ENCODE measurements at places on chromosomes 11 and 22.
A peak's percentile ranks its signal among the peaks of the same experiment; 100 is the strongest.

GRCh38 chr11:36403661-36404060 is 106.4 kb downstream of the TRAF6 start:
- DNase-seq: no peak

GRCh38 chr11:65381716-65382032 is 772 bp downstream of the SLC25A45 start:
- DNase-seq: peak; percentile 56

- DNase-seq: no peak
These were observed 6.5 kb downstream of the VSTM5 start for GRCh38 chr11:93843906-93844305.

DNA sequence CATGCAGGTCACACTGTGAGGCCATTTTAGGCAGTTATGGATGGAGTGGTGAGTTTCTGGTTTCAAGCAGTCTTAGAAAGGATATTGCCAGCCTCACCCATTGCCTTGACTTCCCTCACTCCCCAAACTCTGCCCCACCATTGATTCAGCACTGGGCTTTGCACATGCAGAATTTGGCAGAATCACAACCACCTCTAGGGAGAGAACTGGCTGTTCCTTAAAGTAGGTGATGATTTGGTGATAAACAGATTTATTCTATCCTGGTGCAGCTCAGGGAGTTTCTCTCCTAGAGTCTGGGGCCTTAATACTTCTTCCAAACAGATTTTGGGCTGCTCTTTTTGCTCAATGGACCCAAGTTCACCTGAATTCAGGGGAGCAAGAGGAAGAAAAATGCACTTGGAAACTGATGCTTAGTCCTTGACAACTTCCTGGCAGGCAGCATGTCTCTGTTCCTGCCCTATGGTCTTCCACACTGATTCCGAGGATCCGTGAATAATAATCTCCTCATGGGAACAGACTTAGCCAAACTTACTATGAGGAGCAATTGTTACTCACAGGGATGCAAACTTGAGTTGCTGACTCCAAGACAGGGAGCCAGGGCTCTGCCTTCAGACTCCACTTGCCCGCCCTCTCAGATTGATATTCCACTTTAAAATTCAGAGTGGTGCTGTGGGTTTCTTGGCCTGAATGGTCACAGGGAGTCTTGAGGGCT is 129.7 kb upstream of the PARVA start:
- DNase-seq: no peak

DNA sequence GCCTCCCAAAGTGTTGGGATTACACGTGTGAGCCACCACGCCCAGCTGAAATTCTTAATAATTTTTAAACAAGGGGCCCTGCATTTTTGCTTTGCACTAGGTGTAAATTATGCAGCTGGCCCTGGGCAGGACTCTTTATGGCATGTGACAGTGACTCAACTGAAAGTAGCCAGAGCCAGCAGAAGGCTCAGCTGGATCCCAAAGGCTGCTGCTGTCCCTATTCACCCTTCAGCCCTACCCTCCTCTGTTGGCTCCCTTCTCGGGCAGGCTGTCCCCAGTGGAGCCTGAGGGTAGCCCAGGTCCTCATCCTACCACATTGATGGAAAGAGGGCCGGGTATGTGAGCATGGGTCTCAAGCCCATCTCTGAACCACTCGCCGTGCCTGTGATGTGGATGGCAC is 45.6 kb downstream of the CD82 start:
- peak; percentile 37 for DNase-seq

DNA sequence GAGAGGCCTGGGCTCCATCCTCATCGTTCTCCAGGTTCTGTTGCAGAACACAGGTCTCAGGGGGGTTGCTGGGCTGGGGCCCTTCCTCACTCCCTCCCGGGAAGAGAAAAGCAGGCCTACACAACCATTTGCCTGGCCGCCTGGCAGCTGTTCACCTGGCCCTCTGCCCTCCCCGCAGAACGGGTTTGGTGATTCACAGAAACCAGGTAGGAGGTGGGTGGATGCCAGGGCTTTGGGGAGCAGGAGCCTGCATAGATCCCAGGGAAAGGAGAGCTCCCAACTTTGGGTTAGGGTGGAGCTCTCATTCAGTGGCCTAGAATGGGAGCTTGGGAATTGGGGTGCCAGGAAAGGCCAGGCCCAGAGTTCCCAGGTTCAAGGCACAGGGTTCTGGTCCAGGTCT is 995 bp downstream of the TMEM134 start:
- no peak for DNase-seq

DNA sequence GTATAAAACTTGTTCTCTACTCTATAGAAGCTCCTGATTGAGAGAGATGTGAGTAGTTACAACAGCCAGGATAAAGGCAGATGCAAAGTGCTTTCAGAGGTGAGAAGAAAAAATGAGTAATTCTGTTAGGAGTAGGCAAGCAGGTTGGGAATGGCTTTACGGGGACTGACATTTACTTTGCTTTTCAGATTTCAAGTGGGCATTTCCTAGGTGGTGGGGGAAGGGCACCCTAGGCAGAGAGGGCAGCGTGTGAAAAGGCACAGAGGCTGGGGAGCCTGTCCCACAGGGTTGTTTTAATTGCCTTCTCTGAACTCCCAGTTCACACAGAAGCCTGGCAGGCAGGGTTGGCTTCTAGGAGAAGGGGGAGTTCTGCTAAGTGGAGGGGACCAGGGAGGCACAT is 106.5 kb downstream of the NAV2 start:
- DNase-seq: no peak

DNA sequence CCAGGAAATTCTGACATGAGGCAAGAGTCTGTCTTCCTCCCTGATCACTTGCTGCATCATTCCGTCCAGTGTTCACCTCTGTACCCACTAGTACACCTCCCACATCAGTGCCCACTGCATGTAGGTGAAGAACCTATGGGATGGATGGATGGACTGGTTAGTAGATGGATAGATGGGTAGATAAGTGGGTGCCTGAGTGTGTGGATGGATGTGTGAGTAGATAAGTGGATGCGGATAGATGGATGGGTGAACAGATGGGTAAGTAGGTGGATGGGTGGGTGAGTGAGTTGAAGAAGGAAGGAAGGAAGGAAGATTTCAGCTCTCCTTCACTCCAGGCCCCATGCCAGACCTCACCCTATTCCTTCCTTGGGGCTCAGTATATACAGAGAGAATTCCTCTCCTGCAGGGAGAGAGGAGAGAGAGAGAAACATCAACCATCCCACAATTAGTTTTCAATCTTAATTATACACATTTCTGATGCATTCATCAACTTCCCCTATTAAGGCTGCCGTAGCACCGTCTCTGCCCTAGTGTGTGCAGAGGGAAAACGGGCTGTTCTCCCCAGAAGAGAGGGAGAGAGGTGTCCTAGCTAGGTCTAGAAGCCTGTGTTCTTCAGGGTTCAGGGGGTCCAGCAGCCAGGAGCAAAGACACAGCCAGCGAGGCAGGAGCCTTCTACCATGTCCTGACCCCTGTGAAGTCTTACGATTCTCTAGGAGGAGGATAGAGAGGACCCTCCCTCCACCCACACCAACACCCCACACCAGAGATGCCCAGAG is 125.3 kb downstream of the BUD13 start:
- no peak for DNase-seq

DNA sequence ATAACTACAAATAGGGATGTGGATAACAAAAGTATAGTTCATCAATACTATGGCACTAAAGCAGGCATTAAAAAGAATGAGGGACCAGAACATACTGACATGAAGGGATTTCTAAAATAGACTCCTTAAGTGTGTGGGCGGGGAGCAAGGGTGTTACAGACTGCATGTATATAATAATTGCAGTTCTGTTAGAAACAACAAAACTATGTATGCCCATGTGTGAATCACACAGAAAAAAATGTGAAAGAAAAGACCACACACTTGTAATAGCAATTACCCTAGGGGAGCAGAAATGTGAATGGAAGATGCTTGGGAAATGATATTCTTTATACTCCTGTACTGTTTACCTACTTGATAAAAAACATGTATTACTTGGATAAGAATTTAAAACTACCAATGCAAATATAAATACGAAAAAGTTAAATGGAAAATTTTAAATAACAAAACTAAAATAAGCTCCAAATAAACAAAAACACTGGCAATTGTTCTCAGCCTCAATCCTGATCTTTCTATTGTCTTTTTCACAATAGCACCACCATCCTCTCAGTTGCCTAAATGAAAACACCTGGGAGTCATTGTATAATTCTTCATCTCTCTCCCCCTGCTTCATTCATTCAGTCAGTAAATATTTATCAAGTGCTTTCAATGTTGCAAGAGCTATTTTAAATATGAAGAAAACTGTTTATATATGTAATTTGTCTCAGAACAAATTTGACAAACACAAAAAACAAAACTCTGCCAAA is 129.8 kb downstream of the FCHSD2 start:
- DNase-seq: peak; percentile 19

GRCh38 chr22:44697423-44698141 is 4.4 kb upstream of the PRR5 start:
- peak; percentile 85 for DNase-seq

GRCh38 chr11:42774567-42774966 is 537.2 kb upstream of the API5 start:
- no peak for DNase-seq

- DNase-seq: no peak
These were observed 13.2 kb downstream of the PPM1F start for GRCh38 chr22:21939461-21939913.

GRCh38 chr22:50125029-50125428 is 35.2 kb downstream of the MOV10L1 start:
- no peak for DNase-seq

DNA sequence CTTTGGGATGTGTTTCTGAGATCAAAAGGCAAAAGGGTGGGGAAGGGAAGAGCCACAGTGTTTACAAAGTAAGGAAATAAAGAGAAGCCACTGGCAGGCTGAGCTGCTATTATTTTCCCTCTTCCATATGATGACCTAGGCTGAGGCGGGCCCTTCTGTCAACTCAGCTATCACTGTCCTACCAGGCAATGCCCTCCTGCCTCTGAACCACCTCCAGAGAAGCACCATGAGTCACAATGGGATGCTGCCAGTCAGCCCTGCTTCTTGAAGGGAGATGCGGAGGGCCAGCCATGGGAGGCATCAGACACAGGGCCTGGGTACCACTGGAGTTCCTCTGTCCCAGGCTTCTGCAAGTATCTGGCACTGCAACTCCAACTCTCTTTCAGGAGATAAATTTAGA is 107.9 kb upstream of the BID start:
- no peak for DNase-seq

DNA sequence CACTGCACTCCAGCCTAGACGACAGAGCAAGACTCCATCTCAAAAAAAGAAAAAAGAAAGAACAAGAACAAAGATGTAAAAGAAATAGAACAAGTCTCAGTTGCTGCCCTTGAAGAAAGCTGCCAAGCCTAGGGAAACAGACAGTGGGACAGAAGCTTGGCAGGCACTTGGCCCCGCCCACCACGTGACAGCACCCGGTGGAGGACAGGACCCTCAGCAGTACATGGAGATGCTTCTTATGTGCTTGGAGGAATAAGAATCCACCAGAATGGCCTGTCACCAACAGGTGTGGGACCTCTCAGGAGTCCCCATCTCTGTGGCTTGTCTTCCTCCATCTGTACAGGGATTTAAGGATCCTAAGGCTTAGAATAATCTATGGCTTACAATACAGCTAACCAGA is 7.6 kb upstream of the TMPRSS6 start:
- DNase-seq: no peak

DNA sequence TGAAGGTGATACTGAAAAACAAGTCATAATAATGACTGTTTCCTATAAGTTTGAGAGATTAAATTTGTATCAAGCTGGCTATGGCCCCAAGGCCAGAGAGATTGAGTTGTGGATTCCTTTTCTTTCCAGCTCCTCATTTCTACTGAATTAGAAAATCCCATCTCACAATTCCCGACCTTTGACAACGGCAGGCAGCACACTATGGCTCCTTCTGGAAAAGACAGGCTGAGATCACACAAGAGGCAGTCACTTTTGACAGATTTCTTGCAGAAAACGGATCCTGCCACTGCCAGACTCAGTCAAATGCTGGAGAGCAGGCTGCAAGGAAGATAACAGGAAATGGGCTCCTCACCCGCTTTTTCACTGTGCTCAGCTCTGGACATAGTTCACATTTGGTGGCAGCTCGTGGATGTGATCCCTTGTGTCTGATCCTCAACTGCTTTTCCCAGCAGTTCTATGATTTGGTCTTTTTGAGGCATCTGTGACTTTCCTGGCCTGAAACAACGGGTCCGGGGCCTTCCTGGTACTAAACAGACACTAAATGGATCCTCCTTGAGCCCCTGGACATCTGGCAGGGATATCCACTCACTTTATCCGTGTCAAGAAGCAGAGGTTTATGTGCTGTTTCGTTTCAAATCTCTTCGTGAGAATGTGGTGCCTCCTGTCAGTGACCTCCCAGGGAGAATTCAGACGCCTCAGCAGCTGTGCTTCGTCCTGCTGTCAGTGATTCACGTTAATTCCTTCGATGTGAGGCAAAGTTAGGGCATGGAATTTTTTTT is 26.1 kb upstream of the RTL6 start:
- peak; percentile 92 for DNase-seq

DNA sequence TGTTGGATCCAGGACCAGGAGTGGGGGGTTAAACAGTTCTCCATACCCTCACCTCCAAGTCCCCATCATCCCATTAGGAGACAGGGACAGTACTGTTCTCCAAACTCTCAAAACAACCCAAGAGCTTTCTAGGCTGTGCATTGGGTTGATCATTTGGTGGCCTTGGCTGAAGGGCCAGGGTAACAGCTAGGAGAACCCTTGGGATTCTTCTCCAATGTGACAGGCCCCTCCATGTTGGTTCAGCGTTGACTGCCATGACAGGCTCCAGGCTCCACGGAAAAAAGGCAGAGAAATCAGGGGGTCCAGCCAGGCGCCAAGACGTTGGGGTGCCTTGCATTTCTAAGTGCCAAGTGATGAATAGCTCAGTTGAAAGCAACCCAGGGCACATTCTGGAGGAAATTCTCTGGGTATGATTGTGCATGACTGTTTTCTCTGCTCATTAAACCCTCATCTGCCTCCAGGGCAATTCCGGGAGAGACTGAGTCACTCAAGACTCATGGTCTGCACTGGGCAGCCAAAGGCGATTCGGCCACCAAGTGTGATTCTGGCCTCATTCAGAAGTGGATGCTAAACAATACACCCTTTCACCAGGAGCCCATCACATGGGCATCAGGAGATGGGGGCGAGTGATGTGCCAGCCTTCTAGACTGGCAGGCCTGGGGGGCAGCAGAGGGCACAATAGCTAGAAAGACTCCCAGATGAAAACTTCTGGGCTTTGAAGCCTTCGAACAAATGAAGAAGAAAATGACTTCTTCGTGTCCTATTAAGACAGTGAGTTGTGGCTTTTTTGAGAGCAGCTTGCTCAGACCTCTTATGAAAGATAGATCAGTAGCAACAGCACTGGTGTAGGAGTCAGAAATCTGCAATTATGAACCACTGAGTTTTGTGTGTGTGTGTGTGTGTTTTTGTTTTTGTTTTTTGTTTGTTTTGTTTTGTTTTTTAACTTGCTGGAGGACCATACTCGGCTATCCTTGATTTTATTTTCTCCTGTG is 27.7 kb downstream of the CD44 start:
- peak; percentile 89 for DNase-seq

DNA sequence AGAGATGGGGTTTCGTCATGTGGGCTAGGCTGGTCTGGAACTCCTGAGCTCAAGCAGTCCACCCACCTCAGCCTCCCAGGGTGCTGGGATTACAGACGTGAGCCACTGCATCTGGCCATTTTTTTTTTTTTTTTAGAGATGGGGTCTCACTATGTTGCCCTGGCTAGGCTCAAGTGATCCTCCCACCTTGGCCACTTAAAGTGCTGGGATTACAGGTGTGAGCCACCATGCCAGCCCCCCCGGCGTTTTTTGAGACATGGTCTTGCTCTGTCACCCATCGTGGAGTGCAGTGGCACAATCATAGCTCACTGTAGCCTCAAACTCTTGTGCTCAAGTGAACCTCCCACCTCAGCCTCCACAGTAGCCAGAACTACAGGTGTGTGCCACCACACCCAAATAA is 16.5 kb downstream of the RHBDD3 start:
- DNase-seq: no peak

- DNase-seq: no peak
These were observed 765 bp downstream of the ZFPL1 start for GRCh38 chr11:65084598-65085375.
